ENCODE measurements at places on chromosomes 11 and 22. TPM values are rescaled to one million over a fixed set of nuclear protein-coding genes. Genes with fewer than 3 reads are reported as not detected.

- DNase-seq: no peak
Observed at GRCh38 chr11:27976262-27976661, 131.7 kb downstream of the KIF18A start.

DNA sequence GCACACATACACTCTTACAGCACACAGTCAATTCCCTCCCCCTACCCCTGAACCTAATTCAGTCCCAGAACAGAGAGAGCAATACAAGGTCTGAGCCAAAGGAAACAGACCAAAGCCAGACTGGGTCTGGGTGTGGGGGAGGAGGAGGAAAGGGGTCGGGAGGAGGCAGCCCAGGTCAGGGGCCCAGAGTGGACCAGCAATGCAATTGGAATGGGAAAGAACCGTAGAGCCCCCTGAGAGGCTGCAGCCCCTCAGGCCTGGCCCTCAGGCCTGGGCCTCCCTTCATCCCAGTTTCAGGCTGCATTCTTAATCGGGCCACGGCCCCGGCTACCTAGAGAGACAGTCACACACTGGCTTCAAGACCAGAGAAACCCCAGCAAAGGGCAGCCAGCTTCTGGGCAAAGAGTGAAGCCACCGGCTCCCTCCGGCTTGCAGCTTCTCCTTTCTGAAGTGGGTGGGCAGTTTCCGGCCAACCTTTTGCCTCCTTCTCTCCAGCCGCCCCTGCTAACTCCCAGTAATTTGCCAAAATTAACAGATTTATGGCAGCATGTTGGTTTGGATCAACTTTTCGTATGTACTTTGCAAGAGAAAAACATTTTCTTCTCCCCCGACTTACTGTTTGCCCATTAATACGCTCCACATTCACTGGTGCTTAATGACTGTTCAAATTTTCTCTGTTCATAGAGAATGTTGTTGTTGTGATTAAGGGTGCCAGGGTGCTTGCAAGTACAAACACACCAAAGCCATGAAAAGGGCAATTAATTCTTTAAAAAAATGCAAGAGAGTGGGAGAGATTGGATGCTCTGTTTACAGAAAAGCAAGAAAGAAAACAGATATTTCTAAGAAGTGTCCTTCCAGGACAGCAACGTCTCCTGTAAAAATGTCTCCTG lies 488.3 kb downstream of the MN1 start:
- DNase-seq: peak; percentile 23

GRCh38 chr11:45144126-45145082 lies 2.0 kb upstream of the PRDM11 start:
- no peak for DNase-seq

DNA sequence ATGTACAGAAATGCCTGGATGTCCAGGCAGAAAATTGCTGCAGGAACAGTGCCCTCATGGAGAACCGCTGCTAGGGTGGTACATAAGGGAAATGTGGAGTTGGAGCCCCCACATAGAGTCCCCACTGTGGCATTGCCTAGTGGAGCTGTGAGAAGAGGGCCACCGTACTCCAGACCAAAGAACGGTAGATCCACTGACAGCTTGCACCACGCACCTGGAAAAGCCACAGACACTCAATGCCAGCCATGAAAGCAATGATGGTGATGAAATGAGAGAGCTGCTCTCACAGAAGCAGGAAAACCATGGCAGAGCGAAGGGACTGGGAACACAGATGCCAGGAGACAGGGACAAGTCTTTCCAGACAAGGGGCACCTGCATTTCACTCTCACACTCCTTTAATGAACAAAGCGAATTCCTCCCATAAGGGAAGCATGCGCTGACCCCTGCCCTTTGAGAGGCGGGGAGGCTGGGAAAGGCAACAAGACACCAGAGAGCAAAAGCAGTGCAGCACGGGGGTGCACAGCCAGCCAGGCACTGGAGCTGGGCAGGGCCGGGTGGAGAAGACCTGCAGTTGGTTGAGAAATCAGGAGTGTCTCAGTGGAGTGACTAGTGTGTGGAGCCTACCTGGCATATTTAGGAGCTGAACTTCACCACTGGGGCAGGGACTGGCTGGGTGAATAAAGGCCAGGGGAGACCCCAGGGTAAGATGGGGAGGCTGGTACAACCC lies 1025.2 kb downstream of the TBC1D22A start:
- DNase-seq: no peak

GRCh38 chr22:49996119-49996517 lies 16.4 kb downstream of the IL17REL start:
- no peak for DNase-seq

GRCh38 chr11:9276571-9276970 lies 11.4 kb upstream of the DENND5A start:
- no peak for DNase-seq

DNA sequence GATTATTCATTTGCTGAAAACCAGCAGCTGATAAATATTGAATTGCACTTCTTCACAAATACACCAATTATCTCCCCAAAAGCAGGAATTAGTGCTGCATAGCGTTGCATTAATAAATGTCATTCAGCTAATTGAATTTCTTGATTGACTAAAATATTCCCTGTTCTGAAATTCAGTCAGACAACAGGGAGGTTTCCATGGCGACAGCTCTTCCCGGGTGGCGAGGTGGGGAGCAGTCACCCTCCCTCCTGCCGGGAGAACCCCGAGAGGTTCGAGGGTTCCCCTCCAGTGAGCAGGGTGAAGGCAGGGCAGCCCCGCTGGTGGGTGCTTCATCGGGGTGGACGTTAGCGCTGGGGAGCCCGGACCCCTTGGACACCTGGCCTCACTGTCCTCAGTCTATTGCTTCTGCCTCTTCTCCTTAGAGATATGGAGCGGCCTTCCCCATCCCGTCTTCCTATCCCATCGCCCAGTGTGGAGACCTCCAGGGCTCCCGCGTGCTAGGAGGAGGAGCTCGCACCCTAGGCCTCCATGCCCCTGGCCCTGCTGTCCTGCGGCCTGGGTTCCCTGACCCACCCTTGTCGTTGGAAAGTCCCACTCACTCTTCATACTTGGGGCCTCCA lies 983.5 kb downstream of the BRD1 start:
- no peak for DNase-seq

GRCh38 chr11:15942126-15942525 lies 414.2 kb downstream of the SOX6 start:
- DNase-seq: no peak

- DNase-seq: no peak
Observed at GRCh38 chr11:90805172-90805571, 582.3 kb upstream of the CHORDC1 start.

GRCh38 chr22:19121631-19122142 lies 525 bp downstream of the DGCR2 start:
- DNase-seq: peak; percentile 92

- no peak for DNase-seq
Observed at GRCh38 chr11:114215871-114216795, 80.1 kb upstream of the NNMT start.

GRCh38 chr11:12534549-12534948 lies 139.7 kb upstream of the TEAD1 start:
- no peak for DNase-seq

DNA sequence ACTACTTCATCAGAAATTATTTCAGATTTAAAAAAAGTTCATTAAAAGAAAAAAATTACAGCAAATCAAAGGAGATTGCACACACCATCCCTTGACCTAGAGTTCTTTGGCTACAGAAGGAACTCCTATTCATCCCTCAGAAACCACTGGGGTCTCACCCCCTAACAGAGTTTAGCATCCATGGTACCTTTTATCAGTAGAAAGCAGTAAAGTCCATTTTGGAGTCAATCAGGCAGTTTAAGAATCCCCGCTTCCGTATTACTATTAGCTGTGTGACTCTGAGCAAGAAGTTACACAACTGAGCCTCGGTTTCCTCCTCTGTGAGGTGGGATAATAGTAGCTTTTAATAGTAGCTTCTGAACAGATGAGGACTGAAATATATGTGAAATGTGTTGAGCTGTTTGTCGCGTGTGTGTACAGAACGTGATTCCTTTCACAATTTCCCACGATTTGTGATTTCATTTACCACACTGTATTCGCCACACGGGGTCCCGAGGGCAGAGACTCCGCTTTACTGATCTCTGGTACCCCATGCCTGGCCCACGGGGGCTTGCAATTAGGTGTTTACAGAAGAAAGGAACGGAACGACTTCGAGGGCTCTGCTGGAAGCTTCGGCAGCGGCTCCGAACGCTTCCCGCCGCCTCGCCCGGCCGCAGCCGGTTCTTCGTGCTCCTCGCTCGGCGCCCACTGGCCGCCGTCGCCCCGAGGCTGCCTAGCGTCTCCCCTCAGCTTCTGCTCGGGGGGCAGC lies 72.5 kb upstream of the ZBED5 start:
- DNase-seq: no peak

DNA sequence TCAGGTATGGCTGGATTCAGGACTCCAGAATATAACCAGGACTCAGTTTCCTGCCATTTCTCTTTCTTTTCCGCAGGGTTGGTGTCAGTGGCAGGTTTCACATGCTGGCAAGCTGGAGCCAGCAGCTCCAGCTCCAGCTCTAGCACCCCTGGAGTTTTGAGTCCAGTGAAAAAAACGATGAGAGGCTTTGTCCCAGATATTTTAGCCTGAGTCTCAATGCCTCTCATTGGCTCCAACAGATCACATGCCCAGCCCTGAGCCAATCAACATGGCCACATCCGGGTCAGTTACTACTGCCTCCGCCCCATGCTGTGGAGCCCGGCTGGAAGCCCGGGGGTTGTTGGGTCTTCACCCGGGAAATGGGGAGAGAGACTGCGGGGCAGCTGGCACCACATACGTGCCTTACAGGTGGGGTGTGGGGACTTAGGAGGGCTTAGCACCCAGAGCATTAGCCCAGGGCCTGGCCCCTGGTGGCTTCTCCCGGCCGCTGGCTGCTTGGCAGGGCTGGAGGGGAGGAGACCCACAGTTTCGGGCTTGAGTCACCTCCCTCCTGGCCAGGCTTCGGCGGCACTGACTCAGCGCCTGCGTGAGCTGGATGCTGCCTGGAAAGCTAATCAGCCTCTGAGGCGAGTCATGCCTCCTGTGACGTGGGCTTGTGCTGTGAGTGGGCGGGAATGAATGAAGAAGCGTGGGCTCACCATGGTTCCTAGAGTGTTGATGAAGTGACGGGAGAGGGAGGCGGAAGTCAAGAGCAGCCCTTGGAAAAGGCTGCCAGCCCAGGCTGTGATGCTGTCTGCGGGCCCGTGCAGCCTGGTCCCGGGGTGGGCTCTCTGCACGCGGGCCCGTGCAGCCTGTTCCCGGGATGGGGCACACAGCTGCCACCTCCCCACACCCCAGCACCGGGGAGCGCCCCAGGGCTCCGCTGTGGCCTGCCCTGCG lies 15.3 kb upstream of the MRTFA start:
- DNase-seq: peak; percentile 93

- peak; percentile 98 for DNase-seq
Observed at GRCh38 chr11:1572197-1573076, at the start of gene DUSP8. DUSP8 (minus strand) TSS chr11:1572271; CDS start chr11:1565826, 6,445 bp downstream.

DNA sequence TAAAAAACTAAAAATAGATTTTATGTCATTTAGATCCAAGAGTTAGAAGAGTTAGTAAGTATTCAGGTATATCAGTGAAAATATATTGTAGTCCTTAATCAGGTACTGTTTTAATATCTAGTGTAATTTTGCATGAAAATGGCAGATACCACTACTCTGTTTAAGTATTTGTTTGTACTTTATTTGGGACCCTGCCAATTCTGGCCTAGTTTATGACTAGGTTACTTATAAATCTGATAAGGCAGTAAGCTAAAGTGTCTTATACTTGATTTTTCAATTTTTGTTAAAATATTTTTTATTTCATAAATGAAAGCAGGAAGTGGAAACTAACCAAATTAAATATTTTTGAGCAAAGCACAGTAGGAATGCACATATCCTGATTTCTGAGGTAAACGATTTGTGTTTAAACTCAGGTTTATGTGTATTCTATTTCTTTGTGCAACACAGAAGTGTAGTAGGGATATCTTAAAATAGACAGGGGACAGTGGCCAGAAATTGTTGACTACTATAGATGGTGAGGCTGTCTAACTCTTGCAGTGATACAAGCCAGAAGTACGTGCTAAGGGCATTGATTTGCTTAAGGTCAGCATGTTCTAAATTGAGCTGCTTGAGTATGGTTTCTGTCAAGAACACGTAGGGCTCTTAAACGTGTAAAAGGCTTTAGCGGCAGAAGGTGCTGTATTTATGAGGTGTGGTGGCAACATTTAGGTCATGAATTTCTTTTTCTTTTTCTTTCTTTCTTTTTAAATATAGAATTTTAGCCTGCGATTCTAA lies 34.0 kb downstream of the HIPK3 start:
- no peak for DNase-seq

DNA sequence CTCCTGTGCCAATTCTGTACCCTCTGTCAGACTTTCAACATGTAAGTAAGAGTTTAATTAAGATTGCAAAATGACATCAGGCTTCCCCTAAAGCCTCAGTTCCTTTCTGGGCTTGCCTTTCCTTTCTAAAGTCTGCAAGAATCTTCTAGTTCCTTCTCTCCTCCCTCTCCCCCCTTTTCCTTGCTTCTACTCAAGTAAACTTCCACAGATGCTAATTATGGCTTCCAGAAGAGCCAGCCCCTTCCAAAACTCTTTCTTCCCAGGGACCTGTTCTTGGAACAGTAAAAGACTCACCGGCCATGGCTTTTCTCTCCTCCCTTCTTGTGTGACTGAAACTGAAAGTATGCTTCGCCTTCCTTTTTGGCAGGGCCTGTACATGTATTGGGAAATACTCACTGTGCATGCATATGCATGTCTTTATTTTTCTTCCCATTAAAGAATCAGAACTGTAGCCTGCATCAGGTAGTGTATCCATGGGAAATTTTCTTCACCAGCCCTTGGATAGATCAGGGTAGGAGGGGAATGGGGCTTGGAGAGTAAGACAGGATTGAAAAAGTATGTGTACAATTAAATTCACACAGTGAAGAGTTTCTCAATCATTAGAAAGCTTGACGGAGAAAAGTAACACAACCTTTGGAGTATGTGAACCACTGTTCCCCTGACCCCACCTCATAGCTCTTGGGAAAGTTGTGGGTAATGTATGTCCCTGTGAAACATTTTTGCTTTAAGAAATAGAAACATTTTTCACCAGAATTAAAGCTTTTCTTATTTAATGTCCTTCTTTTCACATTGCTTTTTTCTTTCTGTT lies at the start of gene CASP1:
CASP1 (minus strand) TSS at position 332 of the 808 bp plus-strand sequence; CDS start at position 301, 31 bp downstream.
- peak; percentile 73 for DNase-seq

MFNG gene
- 70.1 TPM for total RNA-seq

SAAL1 gene
- 11.9 TPM for total RNA-seq

VPS26B gene
- 42.6 TPM for total RNA-seq

TSG101 gene
- total RNA-seq: 45.0 TPM

TRIM51 gene
- total RNA-seq: not detected

All from upper lobe of left lung (tissue), 6 donors.